ENCODE measurements at places on chromosomes 2 and 18.

GRCh38 chr2:218733171-218734021 lies 22.8 kb downstream of the TTLL4 start:
- DNase-seq = no peak

GRCh38 chr18:80154293-80154692 lies 45.2 kb downstream of the ADNP2 start:
- no peak for DNase-seq

DNA sequence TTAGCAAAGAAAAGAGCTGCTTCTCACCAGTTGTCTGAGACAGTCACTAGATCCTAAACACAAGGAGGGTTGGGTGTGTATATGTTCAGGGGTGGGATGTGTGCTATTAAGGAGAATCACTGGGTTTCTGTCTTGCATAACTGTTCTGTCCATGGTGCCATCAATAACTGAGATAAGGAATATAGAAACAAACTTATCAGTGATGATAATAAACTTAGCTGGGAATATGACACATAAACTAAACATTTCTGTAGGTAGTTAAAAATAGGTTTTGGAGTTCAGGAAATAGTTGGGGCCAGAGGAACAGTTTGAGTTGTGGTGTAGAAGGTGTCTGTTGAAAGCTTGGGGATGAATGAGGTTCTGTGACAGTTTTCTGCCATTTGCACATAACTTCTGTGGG lies 17.4 kb downstream of the NAPG start:
- DNase-seq = no peak

DNA sequence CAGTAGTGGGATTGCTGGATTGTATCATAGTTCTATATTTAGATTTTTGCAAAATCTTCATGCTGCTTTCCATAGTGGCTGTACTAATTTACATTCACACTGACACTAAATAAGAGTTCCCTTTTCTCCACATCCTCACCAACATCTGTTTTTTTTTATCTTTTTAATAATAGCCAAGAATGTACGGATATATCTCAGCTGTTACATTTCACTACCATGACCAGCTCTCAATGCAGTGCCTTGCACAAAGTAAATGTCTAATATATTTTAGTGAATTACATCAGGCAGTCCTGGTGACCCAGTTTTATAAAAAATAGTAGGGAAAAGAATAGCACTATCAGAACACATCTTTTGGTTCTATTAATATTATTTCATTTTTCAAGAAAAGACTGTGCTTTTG lies 161.8 kb downstream of the LNPK start:
- DNase-seq = no peak

GRCh38 chr2:188693111-188693510 lies 281.1 kb upstream of the COL3A1 start:
- no peak for DNase-seq

DNA sequence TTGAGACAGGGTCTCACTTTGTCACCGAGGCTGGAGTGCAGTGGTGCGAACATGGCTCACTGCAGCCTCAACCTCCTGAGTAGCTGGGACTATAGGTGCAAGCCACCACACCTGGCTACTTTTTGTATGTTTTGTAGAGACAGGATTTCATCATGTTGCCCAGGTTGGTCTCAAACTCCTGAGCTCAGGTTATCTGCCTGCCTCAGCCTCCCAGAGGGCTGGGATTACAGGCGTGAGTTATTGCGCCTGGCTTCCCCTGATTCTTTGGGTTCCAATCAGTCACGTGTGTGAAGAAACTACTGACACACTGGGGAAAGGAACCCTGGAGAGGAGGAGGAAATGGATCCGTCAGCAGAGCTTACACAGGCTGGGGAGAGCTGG lies 22.3 kb upstream of the RAB10 start:
- no peak for DNase-seq

- DNase-seq = no peak
These were observed 44.9 kb downstream of the PARD6G start for GRCh38 chr18:80202264-80202998.

DNA sequence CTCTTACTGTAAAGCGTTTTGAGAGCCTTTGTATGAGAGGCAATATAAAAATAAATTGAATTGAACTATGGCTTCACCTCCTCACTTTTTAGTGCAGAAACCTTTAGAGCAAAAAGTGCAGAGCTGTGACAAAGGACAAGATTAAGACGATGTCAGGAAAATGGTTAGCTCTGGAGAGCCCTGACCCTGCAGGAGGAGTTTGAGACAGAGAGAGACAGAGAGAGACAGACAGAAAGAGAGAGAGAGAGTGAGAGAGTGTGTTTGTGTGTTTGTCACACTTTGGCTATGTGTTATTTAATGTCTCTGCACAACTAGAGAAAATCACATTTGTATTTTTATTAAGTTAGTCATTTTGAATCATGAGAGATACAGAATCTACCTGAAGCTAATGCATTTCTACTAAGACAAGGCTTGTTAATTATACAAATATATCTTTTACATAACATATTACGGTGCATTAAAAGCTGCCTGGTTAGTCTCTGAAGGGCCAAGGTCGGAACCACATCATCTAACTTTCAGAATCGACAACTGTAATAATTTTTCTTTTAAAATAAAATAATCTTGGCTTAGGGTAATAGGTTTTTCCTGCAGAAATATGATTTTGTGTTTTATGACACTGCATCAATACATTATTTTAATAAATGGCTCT lies 423.5 kb upstream of the ZEB2 start:
- no peak for DNase-seq

DNA sequence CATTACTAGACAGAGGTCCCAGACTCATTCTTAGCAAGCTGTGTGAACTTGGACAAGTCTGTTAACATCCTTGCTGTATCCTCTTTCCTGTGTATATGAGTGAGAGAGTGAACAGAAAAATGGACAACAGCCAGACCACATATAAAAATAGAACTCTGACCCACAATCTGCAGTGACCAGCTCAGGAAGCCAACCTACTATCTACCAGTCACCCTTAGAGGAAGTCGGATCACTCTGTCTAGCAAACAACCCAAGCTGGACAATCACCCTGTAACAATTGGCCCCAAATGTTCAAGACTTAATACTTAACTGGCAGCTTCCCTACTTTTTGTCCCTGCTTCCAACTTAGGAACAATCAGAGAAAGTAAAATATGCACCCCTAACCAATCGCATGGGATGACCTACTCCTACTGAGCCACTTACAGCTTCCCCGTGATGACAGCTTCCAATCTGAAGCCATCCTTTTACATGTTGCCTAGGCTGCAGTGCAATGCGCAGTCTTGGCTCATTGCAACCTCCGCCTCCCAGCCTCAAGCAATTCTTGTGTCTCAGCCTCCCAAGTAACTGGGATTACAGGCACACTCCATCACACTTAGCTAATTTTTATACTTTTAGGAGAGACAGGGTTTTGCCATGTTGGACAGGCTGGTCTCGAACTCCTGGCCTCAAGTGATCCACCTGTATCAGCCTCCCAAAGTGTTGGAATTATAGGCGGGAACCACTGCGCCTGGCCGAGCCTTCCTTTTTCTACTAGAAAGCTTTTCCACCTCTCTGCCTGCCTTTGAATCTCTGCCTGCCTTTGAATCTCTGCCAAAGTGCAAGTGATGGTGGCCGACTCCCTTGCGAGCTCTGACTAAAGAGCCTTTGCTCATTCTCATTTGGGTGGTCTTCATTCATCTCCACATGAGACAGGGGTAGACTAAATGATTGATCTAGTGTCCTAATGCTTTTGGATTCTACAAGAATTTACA lies 158.3 kb upstream of the NDUFV2 start:
- no peak for DNase-seq

GRCh38 chr18:32042337-32042736 lies 23.7 kb downstream of the RNF125 start:
- no peak for DNase-seq

- DNase-seq = no peak
These were observed 33.1 kb upstream of the EN1 start for GRCh38 chr2:118880501-118880900.

DNA sequence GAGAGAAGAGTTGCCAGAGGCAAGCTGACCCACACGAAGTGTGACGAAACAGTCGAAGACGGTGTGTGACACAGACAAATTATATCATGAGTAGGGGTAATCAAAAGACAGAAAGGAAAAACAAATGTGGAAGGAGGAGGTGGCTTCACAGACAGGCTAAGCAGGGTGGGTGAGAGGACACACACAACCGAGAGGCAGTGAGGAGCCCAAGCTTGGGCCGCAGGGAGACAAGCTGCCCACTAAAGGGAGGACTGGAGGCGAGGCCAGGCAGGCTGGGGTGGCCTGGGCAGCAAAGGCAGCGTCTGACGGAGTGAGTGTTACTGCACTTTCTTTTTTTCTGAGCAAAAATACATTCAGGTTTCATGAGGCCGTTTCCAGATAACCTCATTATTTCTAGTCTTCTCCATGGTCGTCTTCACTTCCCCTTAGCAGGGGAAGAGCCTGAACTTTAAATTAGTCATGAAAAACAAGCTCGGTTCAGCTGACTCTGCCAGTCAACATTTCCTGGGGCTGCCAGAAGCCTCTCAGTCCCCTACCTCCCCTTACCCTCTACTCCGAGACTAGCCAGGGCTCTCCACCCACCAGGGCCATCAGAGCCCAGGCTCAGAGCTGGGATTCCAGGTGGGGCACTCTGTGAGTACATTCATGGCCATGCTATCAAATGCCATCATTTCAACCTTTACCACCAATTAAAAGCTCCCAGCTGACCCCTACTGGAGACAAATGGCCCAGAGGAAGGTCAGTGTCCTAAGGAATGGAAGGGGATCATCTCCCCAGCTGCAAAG lies 13.8 kb upstream of the ZFP36L2 start:
- no peak for DNase-seq

GRCh38 chr2:107698861-107699260 lies 127.8 kb upstream of the RGPD4 start:
- no peak for DNase-seq

DNA sequence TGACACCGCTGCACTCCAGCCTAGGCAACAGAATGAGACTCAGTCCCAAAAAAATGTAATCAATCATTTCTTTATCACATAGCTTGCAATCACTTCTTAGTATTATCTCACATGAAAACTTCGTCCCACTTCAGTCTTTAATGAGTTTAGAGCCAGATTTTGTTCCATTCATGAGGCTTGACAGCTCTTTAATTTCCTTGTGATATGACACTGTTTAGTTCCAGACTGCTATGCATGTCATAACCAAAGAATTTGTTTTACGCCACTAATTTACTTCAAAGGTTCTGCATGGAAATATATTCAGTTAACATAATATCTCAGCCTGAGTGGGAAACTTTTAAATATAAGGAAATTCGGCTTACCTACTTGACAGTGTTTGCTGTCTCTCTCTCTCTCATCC lies 113.1 kb downstream of the ZNF532 start:
- DNase-seq = no peak
